Dermis blood vessel endothelial cell (primary cell): ENCODE measurements at places on chromosomes 11 and 22. TPM values are rescaled to one million over a fixed set of nuclear protein-coding genes. Genes with fewer than 3 reads are reported as not detected.

DNA sequence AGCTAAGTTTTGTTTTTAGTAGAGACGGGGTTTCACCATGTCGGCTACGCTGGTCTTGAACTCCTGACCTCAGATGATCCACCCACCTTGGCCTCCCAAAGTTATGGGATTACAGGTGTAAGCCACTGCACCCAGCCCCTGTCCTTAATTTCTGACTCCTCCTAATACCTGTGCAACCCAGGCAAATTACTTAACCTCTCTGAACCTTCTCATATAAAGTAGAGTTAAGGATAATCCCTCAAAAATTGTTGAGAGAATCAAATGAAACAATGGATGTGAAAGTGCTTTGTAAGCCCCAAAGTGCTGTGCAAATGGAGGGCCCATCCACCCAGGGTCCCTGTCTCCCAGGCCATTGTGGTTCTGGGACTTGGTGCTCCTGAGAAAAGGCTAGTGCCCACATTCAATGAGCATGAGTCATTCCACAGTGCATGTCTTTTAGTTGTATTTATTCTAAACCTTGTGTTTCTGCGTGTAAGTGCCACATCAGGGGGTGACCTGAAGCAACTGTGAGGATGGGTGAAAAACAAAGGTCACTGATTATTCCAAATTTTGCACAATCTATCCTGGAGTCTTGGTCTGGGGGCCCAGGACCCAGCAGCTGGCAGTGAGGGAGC, 61.4 kb upstream of the PTPRJ start:
- DNase-seq = peak; percentile 46

The GPHA2 gene
- total RNA-seq = not detected in 2 replicates

DNA sequence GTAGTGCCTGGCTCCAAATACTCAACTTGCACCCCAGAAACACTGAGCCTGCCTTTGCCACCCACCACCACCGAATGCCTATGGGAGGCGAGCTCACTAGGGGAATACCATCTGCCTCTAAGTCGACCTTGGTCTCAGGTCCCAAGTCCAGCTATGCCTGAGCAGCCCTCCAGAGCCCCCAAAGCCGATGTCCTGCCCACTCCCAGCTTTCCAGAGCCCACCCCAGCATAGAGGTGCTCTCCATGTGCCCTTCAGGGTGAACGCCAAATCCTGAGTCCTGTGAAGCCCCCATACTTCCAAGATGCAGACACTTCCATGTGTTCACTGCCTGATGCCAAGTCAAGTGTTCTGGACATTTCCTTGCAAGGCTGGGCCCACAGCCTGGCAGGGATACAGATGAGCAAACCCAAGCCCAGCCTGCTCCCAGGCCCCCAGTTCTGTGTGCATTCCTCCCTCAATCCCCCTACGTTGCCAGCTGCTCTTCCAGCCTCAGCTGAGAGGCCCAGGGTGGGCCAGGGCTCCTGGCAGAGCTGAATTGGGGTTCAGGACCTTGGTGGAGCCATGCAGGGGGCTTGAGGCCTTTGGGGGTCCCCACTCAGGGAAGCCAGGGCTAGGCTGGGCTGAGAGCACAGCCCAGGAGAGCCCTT, 2.6 kb upstream of the KMT5B start:
- no peak for DNase-seq

- DNase-seq = no peak
Measured at GRCh38 chr11:75560644-75561043, 1.4 kb upstream of the SERPINH1 start.

DNA sequence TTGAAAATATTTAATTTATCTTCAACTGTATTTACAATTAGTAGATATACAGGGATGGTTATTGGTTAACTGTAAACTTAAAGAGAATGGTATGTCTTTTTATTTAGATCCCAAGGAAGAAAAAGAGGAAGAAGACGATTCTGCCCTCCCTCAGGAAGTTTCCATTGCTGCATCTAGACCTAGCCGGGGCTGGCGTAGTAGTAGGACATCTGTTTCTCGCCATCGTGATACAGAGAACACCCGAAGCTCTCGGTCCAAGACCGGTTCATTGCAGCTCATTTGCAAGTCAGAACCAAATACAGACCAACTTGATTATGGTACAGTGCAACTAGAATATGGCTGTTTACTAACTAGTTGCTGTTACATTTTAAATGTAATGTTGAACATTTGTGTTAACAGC, 12.7 kb upstream of the CNTF start:
- DNase-seq = no peak

GRCh38 chr11:120555433-120555773, 43.9 kb downstream of the GRIK4 start:
- no peak for DNase-seq

GRCh38 chr11:103364687-103365086, 255.5 kb downstream of the DYNC2H1 start:
- no peak for DNase-seq
